Activated CD4-positive, alpha-beta T cell treated with anti-CD3 and anti-CD28 coated beads, Interleukin-2, amount 10 ng/mL, durations not matched to agents 24 days and 14 days (primary cell): ENCODE measurements at places on chromosomes 7 and 10. TPM values are rescaled to one million over a fixed set of nuclear protein-coding genes. Genes with fewer than 3 reads are reported as not detected.

The TMEM196 gene
- not detected in 2 replicates for total RNA-seq

The TCAF2 gene
- 32.8 and 34.7 TPM in 2 replicates for total RNA-seq

GRCh38 chr10:4260483-4261124 is 475.6 kb upstream of the KLF6 start:
- DNase-seq: peak; percentile 10

- no peak for DNase-seq
Measured at GRCh38 chr10:34908481-34908880, 93.4 kb upstream of the PARD3 start.

GRCh38 chr10:65196111-65196510 is 1674.9 kb downstream of the REEP3 start:
- DNase-seq: no peak

GRCh38 chr10:73471226-73471625 is 24.6 kb downstream of the PPP3CB start:
- DNase-seq: no peak

- DNase-seq: no peak
Measured at GRCh38 chr10:123868038-123869019, 23.3 kb downstream of the CPXM2 start.

DNA sequence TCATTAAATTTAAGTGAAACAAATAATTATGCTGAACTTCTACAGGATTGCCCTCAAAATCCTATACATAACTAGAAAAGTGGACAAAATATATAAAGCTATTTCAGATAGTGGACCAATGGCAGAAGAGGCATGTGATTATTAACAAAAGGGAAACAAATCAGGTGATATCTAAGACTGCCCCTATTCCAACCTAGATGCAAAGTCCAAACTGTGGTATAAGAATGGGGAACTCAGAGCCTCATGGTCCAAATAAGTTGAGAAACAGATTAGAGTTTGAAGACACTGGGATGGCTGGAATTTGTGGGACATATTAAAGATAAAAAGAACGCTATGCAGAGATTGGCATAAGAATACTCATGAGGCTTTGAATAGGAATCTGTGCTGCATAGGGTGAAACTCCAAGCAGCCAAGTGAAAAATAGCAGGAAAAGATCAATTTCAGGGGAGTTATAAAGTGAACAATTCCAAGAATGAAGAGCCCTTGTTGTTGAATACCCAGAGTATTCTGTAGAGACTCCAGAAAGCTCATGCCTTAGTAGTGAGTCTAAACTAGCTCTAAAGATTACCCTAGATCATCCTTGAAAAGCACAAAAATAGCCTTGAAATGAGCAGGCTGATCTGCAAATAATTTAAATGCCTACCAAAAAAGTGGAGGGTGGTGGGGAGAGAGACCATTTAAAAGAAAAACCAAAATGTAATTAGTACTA is 152.4 kb downstream of the IMMP2L start:
- no peak for DNase-seq

- DNase-seq: peak; percentile 26
Measured at GRCh38 chr10:131621784-131622624, 278.8 kb upstream of the PPP2R2D start.

- DNase-seq: peak; percentile 7
Measured at GRCh38 chr10:58220769-58221451, 46.8 kb downstream of the IPMK start.

DNA sequence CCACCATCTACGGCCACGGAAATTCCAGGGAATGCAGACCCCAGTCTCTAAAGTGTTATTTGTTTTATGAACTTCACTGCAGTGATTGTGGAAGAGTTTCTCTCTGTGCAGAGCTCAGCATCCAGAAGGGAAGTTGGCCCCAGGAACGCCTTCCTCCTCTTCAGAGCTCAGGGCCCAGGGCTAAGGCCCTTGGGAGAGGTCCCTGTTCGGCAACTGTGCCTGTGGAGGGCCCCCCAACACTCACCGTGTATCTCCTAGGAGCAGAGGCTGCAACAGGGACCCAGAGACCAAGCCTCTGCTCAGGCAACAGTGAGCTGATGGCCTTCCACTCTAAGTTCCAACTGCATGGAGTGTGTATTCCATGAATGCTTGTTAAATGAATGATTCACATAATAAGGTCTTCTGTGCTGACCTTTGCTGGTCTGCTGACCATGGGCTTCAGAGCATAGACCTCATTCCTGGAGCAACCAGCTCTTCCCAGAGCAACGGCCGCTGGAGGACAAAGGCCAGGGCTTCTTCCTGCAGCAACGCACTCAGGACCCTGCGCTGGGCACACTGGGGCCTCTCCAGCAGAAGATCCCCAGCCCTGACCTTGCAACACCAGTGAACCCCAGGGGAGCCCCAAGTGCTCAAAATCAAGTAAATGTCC is 7.7 kb downstream of the DIP2C start:
- no peak for DNase-seq

DNA sequence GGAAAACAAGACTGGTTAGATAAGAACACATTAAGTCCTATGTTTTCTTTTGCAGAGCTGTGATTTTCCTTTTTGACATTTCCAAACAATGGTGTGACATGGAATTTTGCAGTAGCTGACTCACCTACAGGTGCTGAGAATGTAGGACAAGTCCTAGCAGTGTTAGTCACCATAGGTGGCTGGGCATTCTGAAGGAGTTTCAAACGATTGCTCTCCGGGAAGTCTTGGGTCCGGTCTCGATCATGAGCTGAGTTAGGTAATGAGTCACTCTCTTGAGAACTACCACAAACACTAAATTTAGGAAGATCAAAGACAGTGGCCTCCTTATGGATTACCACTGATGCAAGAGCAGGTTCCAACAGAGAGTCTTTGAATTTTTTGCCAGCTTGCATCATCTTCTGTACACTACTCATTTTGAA is 3.6 kb downstream of the FIGNL1 start:
- no peak for DNase-seq

- DNase-seq: no peak
Measured at GRCh38 chr7:22445140-22445743, 54.7 kb downstream of the STEAP1B start.

DNA sequence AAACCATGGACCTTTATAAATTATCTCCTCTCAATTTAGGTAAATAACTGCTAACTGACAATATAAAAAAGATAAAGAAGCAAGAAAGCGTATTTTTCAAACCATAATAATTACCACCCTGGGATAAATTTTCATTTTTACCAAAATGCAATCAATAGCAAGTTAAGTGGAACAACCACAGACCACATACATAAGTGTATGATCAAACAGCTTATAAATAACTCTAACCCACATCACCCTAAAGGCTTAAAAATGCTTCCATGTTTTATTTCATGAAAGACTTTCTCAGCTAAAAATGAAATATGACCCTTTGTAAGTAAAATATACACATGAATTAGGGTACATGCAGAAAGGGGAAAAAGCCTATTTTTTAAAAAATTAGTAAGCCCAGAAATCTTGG is 156.5 kb downstream of the SGMS1 start:
- no peak for DNase-seq

- no peak for DNase-seq
Measured at GRCh38 chr10:11373717-11374171, 237.7 kb downstream of the USP6NL start.
